Cardiac septum (tissue), 1 donor: ENCODE measurements at places on chromosomes 3 and 15.

- no peak for DNase-seq
Measured at GRCh38 chr3:73292220-73292619, 230.8 kb downstream of the EBLN2 start.

DNA sequence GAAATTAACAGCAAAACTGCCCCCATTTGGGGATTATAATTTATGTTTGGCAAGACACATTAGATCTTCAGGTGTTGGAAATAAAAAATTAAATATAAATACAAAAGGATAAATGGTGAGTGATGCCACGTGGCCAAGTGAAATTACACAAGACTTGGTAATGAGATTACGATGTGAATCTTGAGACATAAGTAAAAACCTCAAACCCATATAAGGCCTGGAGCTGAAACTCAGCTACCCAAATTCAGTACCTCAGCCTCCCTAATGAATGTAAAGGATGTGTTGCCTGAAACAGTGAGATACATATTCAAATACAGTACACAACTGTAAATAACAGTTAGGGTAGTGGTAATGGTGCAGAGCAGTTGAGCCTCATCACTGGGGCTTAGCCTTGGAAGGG lies 1146.6 kb downstream of the OTOL1 start:
- DNase-seq: no peak

DNA sequence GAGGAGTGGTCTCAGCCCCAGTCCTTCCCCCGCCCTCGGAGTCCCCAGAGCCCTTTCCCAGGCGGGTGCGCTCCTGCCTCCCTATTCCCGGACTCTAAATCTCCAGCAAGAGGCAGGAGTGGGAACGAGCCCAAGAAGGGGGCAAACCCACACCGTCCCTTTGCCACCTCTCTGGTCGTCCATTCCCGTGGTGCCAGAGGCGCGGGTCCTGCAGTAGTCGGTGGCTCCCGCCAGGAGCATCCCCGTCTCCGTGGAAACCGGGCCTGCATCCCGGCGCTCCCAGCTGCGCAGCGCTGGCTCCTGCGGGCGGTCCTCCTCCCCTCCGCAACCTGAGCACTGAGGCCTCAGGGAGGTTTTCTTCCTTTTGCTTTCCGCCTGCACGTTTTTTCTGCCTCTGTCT lies 44.8 kb downstream of the LHFPL4 start:
- no peak for DNase-seq

- no peak for DNase-seq
Measured at GRCh38 chr3:130991126-130991525, 35.5 kb downstream of the ASTE1 start.

DNA sequence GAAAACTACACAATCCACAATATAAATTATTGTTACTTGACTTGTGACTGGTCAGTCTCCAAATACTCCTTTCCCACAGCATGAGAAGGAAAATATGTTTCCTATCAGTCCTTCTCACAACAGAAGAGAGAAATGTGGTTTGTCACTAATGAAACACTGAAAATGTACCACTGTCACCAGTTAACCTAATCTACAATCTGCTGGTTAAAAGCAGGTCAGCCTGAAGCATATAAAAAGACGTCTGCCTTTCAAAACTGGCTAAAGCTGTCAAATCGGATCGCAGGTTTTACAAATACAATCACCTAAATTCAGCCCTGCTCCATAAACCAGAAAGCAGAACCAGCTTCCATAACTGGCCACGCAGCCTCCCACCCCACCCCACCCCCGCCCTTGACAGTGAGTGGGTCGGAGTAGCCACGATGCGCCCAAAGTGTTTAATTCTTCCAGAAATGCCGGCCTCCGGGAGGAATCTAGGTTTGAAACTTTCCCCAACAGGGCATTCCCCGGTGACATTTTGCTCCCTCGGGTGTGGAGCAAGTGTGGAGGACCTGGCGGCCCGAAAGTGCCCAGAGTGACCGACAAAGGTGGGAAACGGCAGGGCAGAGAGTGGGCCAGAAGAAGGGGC lies 682 bp downstream of the ETFA start:
- DNase-seq: no peak
